Activated CD4-positive, alpha-beta T cell treated with anti-CD3 and anti-CD28 coated beads for 1 hour (primary cell): ENCODE measurements at places on chromosomes 2 and 18.

DNA sequence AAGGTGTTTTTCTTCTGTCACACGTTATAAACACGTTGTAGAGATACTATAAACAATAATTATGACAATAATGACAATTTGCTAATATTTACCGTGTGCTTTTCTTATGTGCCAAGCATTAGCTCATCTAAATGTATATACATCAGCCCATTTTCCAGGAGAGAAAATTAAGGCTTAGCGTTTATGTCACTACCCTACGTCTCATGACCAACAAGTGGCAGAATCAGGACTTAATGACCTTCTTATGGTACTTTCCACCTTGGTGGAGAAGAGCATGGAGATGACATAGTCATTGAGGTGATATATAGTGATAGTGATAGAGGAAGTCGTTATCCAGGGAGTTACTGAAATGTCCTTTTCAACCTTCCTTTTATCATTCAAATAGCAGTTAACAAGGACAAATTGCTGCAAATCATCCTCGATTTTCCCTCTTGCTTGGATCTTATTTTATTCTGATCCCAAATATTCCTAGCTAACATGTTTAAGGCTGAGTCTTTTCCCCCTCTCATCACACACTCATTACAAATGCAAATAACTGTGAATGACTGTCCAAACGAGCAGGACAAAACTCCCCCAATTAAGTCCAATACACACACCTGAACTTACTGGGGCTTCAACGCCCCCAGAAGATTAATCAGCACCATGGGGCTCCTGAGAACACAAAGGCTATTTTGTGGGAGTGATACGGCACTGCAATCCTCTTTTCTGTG lies 27.3 kb downstream of the SPRED2 start:
- no peak for DNase-seq

DNA sequence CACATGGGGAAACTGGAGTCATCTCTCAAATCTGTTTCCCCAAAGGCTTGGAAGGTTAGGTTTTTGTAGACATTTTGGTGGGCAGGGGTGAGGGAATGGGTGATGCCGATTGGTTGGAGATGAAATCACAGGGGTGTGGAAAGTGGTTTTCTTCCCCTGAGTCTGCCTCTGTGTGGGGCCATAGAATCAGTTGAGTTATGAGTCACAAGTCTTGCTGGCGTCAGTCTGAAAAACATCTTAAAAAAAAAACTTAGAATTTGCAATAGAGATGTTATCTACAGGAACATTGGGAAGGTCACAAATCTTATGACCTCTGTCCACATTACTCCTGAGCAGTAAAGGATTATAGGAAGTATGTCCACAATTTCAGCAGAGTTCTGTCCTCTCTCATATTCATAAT lies 314.6 kb downstream of the CNTNAP5 start:
- DNase-seq = no peak

- DNase-seq = peak; percentile 18
Measured at GRCh38 chr2:96895746-96896651, 26.1 kb upstream of the SEMA4C start.

GRCh38 chr18:27473318-27473717 lies 288.2 kb upstream of the CHST9 start:
- no peak for DNase-seq

DNA sequence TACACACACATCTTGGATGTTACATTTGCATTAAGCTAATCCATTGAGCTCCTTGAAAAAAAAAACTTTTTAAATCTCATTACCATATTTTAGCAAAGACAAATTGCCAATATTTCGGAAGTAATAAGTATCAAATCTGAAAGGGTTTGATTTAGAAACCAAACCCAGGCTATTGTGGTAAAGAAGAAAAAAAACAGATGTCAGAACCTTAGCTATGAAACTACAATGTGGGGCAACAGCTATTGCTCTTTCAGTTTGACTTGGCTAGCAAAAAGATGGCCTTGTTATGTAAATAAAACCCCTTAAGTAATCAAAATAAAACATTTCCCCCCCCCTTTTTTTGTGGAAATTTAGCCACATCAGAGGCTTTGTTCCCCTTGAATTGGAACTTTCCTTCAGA lies 41.2 kb upstream of the REG3A start:
- no peak for DNase-seq

GRCh38 chr2:221166292-221166691 lies 405.8 kb downstream of the EPHA4 start:
- no peak for DNase-seq

- peak; percentile 82 for DNase-seq
Measured at GRCh38 chr2:218896501-218897393, 16.1 kb downstream of the WNT10A start.

GRCh38 chr2:62099523-62100175 lies 96.3 kb upstream of the B3GNT2 start:
- DNase-seq = no peak

DNA sequence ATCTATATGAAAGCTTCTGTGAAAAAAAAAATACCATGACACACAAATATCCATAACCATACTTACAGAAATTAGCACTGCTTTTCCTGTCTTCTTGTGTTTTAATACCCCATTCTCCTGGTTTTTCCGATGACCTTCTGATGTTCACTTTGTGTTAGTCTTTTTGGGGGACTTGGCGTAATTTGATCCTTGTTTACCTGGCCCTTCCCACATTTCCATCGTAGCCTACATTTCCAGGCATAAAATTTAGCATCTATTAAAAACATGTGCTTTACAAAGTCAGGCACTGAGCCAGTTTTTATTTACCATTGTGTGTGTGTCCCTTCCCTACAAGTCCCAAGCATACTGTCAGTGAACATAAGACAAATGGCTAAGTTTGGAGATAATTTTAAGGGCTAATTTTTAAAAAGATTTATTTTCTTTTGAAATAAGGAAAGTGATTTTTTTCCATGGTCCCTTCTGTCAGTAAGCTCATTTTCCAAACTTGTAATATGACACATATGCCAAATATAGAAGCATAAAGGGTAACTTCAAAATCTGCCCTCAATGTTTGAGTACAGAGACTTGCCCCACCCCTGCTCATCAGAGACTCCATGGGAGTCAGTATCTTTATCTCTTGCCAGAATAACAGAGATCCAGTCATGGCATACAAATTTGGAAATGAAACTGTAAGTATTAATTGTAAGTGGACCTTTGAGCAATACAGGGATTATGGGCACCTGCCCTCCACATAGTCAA lies 27.3 kb downstream of the SESTD1 start:
- no peak for DNase-seq

GRCh38 chr2:102620332-102620731 lies 979 bp downstream of the SLC9A2 start:
- no peak for DNase-seq

DNA sequence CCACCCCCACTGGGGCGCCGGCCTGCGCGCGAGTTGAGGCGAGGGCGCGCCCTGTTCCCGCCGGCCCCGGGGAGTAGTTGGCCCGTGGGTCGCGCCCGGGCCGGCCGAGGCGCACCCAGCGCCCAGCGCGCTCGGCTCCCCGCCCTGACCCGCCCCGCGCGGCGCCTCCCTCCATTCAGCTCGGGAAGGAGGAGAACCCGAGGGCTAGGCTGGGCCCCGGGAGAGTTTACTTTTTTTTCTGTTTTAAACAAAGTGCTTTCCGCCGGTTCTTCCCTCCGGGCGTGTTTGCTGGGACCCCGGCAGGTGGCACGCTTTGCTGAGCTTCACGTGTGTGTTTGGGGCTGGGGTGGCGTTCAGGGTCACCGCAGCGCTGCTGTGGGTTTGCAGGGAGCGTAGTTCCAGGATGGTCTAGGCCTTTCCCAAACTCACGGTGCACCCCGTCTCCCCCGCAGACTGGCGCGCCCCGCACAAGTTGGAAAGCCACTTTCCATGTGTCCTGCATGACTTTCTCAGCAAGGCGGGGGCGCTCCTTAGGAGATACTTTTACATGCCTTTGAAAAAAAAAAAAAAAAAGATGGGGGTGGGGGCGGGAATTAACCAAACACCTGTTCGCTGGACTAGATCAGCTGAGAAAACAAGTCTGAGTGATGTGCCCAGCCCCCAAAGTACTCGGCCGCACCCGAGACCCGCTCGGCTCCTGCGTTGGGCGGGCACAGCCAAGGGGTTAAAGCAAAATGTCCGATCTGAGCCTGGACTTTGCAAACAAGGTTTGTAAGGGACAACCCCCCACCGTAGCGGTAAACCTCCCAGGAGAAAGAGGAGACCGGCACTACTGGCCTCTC lies 825 bp downstream of the ITGA6 start:
- DNase-seq = peak; percentile 50

DNA sequence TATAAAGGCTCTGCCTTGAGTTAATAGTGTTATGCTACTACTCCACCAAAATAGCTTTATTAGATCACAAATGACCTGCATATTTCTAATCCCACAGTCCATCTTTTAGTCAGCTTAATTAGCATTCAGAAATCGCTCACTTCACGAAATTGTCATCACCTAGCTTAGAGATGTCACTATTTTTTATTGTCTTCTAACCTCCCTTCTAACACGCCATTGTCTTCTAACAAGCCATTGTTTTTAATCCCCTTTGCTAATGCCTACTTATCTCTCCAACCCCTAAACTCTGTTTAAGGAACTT lies 97.1 kb downstream of the EPB41L5 start:
- DNase-seq = no peak

DNA sequence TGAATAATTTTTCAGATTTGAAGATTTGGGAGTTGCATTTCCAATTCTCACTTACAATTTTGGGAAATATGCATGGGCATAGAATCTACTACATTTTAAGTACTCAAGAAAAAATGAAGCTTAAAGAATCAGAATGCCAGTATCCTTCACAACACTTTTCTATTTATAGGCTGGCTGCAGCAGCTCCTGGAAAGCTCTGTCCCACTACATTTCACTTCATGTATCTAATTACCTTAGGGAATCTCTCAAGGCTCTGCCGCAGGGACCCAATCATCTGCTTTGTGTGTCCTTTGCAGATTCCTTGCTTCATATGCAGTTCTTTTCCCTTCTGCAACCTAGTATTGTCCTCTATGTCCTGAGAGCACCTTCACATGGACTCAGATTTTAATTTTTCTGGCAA lies 102.9 kb downstream of the NUP35 start:
- no peak for DNase-seq
